ENCODE measurements at places on chromosomes 5 and 9.

DNA sequence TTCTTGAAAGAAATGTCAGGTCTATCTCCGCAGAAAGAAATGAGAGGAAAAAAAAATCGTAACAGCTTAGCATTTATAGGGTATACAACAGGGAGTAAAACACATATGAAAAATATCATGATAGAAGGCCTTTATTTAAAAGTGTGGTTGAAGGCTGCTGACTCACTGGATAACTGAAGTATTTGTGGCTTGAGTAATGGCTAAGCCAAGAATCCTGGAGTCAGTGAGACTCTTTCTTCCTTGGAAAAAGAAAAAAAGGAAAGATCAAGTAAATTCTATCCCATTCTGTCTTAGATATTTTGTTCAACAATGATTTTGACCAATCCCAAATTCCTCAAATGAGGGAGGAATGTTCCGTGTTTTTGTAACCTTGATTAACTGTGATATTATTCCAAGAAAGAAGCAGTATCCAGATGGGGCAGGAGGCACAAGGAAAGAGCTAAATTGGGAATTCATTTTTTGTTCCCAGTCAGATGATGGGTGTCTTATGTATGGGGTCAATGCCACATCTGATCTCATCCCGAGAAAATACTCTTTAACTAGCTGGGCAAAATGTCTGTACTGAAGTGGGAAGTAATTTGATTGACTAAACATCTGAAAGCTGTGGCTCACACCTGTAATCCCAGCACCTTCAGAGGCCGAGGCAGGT lies 64.3 kb upstream of the MYO10 start:
- no peak for DNase-seq

GRCh38 chr5:66443462-66444130 lies 152.6 kb upstream of the MAST4 start:
- DNase-seq: no peak

- DNase-seq: no peak
Observed at GRCh38 chr9:123225995-123226394, 42.4 kb downstream of the STRBP start.

DNA sequence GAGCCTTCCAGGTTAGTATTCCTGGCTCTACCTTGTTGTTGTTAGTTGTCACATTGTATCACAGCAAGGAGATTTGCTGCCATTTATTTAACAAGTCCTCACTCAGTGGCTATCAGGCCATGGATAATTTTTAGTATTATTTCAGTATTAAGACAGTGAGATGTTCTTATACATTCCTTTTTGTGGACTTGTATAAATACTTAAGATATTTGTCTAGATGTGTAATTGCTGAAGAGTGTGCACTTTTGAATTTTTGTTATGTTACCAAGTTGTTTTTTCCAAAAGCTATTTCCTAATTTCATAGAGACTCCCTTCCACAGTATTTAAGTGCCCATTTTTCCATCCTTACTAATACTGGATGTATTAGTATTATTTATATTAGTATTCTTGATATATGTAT lies 22.0 kb downstream of the SLC36A1 start:
- DNase-seq: no peak

- DNase-seq: no peak
Observed at GRCh38 chr9:121692606-121693387, 41.4 kb downstream of the DAB2IP start.

Data from stimulated activated CD4-positive, alpha-beta T cell treated with anti-CD3 and anti-CD28 coated beads, Interleukin-15, amount 100 ng/mL, for 48 hours (primary cell).